ENCODE measurements at places on chromosomes 3 and 15.

- no peak for DNase-seq
Measured at GRCh38 chr3:72328755-72329277, 519.4 kb downstream of the SHQ1 start.

DNA sequence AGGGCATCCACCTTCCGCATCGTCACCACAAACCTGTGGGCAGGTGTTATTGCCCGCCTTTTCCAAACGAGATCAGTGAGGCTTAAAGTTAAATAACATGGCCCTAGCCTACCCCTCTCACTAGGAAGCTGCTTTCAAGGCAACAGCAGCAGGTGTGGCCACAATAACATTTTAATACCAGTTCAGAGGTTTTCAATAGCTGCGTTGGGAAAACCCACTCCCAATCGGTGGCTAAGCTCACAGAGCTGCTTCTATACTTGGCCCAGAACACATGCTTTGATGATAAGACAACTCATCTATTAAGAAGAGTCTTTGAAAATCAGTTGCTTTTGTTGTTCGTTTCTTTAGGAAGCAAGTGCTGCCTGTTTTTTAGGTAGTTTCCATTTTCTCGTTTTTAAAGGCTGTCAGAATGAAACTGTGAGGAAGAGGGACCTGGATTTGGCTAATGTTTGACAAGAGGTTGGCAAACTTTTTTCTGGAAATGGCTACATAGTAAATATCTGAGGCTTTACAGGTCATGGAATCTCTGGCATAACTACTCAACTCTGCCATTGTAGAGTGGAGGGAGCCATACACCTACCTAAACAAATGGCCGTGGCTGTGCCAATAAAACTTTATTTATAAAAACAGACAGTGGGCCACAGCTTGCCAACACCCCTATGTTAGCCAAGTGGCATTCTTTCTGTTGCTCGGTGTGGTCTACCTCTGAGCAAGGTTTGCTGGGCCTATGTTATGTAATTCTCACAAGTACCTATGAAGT lies 179.6 kb downstream of the FEZF2 start:
- no peak for DNase-seq

DNA sequence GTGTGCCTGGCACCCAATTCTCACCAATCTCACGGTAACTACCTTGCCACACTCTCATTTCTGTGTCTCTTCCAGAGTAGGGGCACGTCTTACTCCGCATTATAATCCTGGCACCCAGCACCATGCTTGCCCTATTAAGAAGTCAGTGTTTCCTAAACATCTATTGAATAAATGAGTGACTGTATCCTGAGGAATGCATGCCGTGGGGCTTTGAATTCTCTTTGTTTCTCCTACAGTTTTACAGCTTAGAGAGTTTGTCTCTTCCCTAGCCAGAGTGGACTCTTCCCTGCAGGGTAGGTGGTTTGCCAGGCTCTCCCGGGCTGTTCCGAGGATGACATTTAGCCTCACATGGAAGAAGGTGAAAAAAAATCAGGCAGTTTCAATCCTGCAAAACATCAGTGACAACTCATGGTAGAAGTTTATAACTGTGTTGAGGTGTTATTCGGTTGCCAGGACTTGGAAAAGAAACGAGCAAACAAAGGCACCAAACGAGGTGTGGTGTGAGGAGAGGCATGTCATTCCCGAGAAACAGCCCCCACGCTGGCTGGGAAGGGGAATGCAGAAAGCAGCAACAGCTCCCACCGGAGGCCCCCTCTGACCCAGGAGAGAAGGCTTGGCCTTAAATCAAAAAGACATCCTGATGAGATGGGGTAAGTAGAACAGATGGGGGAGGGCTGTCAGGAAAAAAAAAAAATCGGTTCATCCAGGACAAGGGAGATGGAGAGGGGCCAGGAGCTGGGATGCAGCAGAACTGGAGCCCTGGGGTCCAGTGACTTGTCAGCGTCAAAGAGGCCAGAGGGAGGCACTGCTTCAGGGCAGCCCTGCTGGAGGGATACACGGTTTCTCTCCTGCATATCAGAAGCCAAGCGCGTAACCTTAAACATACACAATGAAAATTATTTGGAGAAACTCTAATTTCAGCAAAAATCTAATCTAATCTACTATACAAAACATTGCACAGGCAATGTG lies 168.4 kb upstream of the ARRDC4 start:
- no peak for DNase-seq

- DNase-seq = no peak
Measured at GRCh38 chr15:74752531-74752930, 3.9 kb downstream of the CYP1A2 start.

DNA sequence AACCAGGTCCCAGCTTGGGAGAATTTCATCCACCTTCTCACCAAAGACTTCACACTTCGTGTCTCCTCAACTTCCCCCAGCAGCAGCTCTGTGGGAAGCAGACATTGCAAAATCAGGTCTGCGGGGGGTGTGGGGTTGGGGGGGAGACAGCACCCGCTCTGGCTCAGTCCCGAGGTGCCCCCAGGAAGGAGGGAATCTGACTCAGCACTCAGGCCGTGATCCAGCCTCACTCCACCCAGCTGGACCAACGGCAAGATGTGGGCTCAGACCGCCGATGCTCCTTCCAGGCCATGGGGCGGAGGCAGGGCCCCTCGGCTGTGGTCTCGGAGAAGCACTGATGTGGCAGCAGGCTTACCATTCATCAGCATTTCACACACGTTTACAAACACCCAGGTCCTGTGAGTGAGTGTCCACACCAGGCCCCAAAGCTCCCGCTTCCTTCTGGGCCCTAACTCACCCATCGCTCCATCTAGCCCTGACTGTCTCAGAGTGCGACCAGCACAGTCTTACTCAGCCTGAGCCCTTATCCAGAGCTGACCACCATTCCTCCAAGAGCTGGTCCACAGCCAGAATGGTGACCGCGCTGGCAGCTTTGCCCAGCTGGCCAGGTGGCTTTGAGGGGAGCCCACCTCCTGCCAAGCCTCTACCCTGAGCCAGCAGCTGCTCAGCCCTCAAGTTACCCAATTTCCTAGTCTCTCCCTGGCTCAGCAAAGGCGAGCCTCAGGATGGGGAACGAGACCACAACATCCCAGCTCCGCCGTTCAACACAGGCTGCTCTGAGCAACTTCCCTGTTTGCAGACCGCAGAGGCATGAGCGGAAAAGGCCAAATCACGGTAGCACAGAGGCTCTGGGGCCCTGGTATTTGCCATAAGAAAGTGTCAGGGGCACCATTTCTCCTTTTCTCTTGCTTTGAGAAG lies 3.3 kb downstream of the STAB1 start:
- DNase-seq = no peak

GRCh38 chr3:65551945-65552344 lies 486.8 kb downstream of the MAGI1 start:
- no peak for DNase-seq

DNA sequence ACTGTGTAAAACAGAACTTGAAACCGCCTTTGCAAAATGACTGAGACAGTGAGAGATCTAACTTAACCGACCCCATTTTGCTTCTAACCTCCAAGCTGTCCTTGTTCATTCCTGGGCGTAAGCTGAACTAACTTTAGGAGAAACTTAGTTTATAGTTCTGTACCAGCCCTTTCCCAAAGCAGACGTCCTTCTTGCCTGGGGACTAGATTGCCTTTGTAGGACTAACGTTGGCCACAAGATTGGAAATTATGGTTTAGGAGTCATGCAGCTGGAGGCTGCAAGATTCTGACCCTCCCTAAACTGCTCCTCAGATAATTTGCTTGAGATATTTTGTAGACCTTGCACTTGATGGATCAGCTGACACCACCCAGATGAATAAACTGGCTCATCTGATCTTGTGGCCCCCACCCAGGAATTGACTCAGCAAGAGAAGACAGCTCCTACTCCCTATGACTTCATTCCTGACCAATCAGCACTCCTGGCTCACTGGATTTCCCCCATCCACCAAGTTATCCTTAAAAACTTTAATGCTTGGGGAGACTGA lies 219.9 kb upstream of the PROK2 start:
- DNase-seq = no peak

GRCh38 chr3:121399820-121400219 lies 146.0 kb downstream of the POLQ start:
- DNase-seq = no peak

GRCh38 chr3:99579246-99579645 lies 59.1 kb upstream of the COL8A1 start:
- DNase-seq = no peak

GRCh38 chr3:45555086-45555591 lies 39.4 kb upstream of the LIMD1 start:
- no peak for DNase-seq

DNA sequence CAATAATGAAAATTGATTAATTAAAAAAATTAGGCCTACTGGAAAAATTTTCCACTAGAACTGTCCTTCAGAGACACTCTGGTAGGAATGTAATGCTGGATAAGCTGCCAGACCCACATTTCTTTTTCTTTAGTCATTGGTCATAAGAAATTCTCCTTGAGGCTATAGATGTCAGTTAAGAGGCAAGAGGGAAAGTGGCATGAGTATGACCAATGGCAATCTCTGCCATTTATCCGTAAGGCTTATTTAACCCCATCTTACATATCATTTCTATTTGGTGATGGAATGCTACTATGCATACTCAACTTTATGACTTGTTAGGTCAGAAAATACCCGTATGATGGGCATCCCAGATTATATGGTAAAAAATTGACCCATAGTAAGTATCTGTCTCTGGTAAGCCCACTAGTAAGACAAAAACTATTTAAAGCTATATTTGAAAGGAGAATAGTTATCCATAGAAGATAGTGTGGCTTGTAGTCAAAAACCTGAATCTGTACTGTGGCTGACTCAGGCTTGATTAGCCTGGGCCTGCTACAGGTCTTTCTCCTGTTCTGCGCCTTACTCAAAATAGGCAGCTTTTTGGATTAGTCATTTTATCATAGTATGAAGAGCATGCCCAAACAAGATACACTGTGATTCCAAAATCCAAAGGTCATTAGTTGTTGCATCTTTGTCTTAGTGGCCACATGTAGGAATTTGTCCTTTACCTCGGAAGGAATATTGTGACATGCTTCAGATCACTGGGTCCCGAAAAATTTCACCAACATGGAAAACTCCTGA lies 314.7 kb downstream of the PYDC2 start:
- no peak for DNase-seq

GRCh38 chr3:27749643-27750042 lies 27.5 kb upstream of the EOMES start:
- no peak for DNase-seq

- no peak for DNase-seq
Measured at GRCh38 chr3:154943981-154944380, 136.1 kb upstream of the MME start.

- no peak for DNase-seq
Measured at GRCh38 chr15:58441376-58442070, 9.7 kb downstream of the LIPC start.

DNA sequence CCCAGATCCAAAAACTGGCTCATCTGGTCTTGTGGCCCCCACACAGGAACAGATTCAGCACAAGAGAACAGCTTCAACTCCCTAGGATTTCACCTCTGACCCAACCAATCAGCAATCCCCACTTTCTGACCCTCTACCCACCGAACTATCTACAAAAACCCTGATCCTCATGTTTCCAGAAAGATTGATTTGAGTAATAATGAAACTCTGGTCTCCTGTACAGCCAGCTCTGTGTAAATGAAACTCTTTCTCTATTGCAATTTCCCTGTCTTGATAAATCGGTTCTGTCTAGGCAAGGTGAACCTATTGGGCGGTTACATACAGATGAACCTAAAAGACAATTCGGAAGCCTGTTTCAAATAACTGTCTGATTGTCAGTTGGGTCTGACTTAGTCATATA lies 847.6 kb upstream of the ALCAM start:
- DNase-seq = no peak

- DNase-seq = no peak
Measured at GRCh38 chr3:112126511-112126911, 6.5 kb downstream of the GCSAM start.

DNA sequence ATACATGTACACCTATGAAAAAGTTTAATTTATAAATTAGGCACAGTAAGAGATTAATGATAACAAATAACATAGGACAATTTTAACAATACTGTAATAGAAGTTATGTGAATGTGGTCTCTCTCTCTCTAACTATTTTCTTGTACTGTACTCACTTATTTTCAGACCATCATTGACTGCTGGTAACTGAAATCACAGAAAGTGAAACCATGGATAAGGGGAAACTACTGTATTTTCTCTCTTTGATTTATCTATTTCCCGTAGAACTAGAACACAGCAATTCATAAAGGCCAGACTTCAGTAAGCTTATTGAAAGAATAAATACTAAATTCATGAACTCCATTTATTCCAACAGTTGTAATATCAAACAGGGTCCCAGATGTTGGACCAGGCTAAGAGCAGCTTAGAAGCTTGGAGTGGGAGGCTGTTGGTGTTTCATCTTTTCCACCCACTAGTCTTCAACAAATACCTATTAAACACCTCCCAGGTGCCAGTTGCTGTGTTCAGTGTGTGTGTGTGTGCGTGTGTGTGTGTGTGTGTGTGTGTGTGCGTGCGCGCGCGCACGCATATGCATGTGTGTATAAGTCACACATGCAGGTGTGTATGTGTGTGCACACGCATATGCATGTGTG lies 235.4 kb downstream of the FOXP1 start:
- DNase-seq = no peak

DNA sequence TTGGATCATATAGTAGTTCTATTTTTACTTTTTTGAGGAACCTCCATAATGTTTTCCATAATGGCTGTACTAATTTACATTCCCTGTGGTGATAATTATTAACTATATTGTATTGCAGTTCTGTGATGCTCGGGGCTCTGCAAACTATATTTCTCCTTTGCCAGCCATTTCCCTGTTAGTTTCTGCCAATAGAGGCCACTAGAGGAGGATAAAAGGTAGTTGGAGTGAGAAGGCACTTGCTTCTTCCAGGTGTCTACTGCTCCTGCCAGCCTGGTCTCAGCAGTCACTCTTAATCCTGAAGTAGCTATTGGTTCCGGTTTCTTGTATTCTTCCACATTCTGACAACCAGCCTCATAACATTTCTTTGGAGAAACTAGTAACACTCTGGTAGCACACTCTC lies 233.9 kb upstream of the GBE1 start:
- DNase-seq = no peak

GRCh38 chr3:156843071-156843808 lies 17.1 kb downstream of the LEKR1 start:
- DNase-seq = peak; percentile 20

DNA sequence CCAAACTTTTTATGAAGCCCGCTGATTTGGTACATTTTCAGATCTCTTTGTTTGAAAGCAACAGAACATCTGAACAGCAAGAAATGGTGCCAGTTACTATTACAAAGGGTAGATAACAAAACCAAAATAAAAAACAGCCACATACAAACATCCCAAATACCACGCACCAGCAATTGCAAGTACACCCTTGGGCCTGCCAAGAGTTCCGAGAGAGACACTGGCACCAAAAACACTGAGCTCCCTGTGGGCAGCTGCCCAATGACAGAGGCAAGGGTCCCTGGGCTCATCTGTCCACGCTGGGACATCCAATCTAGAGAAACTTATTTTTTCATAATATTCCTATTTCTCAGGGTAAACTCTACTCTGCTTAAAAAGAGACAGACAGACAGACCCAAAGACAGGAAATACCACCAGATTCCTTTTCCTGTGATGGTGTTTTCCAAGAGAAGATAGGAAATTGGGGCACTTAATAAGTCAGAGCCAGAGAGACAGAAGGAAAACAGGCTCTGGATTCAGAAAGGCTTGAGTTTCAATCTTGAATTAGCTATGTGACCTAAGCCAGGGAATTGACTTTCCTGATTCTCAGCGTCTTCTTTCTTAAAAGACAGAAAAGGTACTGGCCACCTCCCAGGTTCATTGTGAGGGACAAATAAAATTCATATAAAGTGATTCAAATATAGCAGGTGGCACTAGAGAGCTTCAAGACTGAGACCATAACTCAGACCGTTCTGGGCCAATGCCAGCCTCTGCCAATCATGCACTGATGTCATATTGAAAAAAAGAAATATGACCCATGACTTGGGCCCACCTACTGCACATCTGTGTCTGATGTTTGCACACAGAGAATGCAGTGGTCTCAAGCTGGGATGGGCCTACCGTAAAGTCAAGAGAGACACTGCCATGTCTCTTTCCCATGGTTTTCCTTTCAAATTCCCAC lies 61.3 kb downstream of the FOXP1 start:
- DNase-seq = no peak

All from spinal cord (tissue), 10 donors.